ENCODE measurements at places on chromosomes 3 and 15.

- no peak for DNase-seq
These were observed 512.6 kb upstream of the PPP2R3A start for GRCh38 chr3:135452881-135453280.

DNA sequence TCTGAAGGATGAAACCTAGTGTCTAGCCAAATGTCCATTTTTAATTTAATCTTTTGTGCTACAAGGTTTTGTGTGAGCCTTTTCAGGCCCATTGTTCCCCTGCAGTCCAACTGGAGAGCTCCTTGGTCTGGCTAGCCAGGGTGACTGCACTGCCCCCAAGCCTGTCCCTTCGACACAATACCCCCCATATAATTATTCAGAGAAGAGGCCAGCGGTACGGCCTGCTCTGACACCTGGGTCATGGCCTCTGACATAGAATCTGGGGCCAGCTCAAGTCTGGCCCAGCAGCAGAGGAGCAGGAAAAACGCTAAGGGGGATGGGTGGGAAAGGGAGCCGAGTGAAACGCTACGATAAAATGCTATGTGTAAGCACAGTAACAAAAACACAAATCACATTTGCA lies 64.2 kb upstream of the PYGO1 start:
- no peak for DNase-seq

GRCh38 chr15:73395671-73396070 lies 26.9 kb upstream of the HCN4 start:
- no peak for DNase-seq

GRCh38 chr3:31829010-31829409 lies 152.1 kb downstream of the OSBPL10 start:
- no peak for DNase-seq

DNA sequence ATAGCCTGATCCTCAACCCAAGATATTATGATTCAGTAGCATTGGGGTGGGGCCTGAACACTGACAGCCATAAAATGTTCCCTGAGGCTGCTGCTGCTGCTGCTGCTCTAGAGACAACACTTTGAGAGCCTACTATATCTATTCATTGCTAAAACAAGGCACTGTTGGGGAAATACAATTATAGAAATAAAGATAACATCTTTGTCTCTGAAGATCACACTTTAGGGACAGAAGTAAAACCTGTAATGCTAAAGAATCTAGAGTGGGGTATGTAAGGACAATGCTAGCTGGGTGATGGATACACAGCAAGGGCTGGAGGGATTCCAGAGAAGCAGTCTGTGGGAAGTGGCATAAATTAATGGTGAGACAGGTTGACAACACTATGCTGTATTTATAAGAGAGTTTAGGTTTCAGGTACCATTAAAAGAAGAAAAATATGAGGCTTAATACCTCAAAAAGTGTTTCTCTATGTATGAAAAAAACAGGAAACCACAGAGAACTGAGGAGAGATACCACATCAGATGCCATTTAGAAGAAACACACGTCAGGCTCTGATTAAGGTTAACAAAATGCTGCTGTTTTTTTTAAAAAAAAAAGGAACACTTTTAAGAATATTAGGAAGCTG lies 115.9 kb downstream of the CBLB start:
- DNase-seq, result peak; percentile 77
